DND-41 (cell line): ENCODE measurements at places on chromosomes 16 and 17.

GRCh38 chr16:5016967-5017677, 16.6 kb downstream of the NAGPA start:
- DNase-seq: no peak

- DNase-seq: no peak
Observed at GRCh38 chr16:83972256-83973008, 4.4 kb downstream of the NECAB2 start.

DNA sequence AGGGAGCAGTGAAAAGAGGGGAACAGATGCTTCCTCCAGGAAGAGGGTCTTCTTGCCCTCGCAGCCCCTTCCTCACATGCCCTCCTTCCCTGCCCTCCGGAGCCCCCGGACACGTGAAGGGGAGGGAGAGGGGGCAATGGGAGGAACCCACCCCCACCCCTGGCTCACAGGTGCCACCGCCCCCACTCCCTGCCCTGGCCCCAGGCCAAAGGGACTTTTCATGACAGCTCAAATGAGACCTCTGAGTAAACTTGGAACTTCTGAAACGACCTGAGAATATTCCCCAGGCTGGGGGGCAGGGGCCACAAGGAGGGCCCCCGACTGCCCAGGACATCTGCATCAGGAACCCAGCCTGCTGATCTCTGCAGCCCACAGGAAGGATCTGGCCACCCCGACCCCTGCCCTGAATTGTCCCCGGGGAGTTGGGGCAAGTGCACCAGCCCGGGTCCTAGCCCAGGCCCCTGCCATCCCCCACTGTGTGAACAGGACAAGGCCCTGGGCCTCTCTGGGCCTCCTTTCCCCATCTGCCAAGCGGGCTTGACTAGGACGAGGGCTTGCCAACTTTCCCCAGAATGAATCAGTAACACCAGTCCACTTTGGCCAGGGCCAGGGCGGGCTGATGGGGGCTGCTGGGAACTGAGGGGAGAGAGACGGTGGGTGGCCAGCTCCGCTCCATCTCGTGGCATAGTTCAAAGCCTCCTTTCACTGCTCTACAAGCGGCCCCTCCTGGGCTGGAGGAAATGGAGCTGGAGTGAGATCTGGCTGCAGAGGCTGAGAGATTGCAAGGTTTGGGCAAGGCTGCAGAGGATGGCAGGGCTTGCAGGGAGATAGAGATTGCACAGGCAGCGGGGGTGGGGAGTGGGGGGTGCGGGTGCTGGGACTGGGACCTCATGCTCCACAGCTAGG, 3.8 kb downstream of the IL21R start:
- DNase-seq: no peak

DNA sequence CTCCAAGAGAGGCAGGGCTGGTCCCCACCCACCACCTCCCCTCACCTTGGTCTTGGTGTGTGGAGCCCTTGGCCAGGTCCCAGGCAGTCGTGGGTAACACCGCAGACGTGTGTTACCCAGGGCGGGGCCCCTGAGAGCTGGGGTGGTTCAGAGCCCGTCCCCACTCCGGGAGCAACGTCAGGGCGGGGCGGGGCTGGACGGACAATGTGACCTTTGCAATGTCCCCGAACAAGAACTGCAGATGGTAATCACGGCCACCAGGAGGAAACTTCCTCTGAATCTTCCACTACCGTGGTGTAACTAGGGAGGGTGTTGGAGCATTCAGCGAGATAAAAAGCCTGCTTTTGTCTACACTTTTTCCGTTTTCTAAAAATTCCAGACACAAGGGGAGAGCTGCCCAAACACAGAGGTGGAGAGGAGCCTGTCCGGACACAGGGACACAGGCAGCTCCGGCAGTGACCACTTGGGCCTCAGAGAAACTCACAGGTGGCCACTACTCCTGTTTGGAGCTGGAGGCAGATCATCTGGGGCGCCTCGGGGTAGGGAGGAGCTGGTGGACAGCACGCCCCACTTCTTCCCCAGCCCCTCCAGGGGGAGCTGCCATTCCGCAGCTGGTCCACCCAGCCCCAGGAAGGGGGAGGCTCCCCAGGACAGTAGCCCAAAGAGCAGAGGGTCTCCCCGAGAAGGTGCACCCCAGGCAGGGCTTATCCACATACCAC, 14.2 kb upstream of the SLC38A10 start:
- DNase-seq: no peak

DNA sequence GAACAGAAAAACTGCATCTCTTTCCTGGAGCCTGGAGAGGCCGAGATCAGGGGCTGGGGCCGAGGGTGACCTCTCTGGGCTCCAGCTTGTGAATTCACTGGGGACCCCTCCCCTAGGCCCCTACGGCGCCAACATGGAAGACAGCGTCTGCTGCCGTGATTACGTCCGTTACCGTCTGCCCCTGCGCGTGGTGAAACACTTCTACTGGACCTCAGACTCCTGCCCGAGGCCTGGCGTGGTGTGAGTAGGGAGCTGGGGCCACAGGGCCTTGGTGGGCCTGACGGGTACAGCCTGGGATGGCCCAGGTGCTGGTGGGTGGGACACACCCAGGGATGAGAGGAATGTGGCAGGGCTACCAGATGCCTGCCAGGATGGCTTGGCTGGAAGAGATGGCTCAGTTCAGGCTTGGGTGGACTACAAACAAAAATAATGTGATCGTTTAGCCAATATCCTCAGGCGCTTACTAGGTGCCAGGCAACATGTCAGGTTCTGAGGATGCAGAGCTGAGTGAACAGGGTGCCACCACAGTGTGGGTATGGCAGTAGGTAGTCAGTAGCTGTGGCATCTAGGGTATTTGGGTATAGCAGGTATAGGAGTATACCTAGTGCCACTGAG, 1.8 kb downstream of the CCL22 start:
- DNase-seq: no peak

- DNase-seq: no peak
Observed at GRCh38 chr17:70855401-70856054, 686.2 kb downstream of the KCNJ2 start.

DNA sequence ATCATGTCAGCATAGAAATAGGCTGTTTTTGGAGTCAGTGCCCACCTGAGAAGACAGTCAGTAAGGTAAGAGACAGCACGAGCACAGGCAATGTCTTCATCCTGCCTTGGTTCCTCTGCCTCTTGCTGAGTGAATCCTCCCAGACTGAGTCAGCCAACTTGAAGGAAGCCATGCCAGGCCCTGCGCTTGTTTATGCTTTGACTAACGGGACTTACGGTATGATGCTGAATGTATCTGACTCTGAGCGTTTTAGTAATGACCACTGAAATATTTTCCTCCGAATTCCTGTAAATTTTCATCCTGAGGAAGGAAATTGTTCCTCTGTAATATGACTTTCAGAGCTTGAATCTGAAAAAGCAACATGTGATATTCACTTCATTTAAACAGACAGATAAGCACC, 18.0 kb downstream of the C17orf67 start:
- DNase-seq: no peak

DNA sequence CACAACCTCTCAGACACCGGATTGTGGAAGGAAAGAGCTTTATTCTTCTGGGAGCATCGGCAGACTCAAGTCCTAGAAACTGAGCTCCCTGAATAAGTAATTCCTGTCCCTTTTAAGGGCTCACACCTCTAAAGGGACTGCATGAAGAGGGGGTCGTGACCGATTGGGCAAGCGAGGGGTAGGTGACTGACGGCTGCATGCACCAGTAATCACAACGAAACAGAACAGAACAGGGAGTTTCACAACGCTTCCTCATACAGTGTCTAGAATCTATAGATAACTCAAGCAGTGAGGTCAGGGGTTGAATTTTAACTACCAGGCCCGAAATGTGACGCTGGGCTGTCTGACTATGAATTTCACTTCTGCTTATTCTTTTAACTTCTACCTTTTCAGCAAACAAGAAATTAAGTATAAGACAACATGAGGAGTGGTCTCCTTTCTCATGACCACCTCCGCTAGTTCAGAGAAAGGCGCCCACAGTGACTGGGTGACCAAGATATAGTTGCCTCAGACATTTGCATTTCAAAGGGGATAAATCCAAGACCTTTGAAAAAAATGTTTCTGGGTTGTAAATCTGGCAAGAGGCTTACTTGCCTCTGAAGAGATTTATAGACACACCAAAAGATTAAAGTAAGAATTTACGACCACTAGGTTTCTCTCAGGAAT, 88.4 kb upstream of the ATF7IP2 start:
- no peak for DNase-seq

DNA sequence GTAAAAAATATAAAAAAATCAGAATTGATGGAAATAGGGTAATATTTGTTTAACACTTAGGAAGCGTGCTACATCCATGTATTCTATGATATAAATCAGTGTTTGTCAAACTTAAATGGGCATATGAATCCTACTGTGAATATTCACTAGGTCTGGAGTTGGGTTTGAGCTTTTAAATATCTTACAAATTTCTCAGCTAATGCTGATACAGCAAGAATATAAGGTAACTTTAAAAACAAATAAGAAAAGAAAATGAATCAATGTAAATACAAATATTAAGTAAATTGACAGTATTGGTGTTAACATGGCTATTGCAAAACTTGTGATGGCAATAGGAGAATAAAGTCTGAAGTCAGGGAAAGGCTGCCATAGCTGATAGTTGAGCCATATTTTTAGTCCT, 3.6 kb downstream of the MYH13 start:
- DNase-seq: no peak

DNA sequence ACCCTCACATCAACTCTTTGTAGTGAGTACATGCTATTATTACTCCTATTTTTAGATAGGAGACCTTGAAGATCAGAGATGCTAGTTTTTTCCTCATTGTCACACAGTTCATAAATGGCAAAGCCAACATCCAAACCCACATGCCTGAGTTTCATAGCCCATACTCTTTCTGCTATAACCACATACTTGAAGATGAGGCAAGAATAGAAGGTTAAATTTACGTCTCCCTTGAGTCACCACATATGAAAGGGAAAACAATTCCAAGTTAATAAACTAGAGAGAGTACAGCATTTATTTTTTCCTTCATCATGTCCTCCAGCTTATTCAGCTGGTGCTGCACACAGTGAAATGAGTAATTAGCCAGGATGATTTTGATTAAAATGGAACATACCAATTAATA, 23.7 kb downstream of the NUDT7 start:
- DNase-seq: no peak

- DNase-seq: no peak
Observed at GRCh38 chr17:50541402-50541715, 5.6 kb upstream of the SPATA20 start.

GRCh38 chr17:81837641-81838040, 2.8 kb upstream of the PPP1R27 start:
- DNase-seq: no peak

GRCh38 chr17:72567774-72568173, 447.0 kb downstream of the SOX9 start:
- no peak for DNase-seq
